Immature natural killer cell (primary cell): ENCODE measurements at places on chromosomes 4 and X.

DNA sequence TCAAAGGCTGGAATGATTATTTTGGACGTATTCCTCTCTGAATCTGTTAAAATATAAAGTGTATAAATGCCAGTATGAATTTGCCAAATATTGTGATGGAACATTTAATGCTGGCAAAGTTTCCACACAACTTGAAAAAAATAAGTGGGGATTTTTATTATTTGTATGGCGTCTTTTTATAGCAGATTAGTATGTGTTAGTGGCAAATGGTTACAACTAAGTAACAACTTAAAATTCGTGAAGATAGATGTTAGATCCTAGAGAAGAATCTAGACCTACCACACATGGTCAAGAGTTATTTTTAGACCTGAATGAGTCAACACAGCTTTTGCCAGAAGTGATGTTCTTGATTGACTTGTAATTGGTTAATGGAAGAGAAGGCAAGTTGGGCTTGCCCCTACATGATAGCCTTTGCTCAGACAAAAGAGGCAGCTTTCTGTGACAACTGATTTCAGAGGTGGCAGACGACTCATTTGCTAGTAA is 4.8 kb downstream of the CPE start:
- no peak for DNase-seq

- no peak for DNase-seq
These were observed 23.9 kb downstream of the MANBA start for GRCh38 chr4:102736636-102737549.

DNA sequence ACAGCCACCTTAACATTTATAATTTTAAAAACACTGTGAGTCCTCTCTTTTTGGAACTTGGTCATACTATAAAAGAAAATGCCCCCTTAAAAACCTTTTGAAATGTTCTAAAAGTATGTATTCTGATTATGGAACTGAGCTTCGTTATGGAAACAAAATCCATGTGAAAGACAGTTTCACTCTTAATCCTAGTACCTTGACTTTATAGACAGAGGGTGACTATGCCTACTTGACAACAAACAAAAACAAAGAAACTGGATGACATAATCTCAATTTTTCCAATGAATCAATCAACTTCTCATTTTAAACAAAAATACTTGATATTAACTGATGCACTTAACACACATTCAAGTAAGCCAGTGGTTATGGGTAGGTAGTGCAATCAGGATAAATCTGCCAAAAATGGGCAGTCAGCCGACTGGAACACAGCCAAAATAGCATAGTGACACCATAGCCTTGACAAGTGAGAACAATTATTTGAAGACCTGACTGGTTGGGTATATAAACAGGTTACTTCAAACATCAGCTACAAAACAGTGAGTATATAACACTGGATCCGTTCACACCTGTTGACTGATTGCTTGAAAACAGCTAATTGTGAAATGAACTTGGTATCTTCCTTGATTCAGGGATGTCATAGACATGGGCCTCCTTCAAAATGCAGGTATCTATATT is 265.5 kb downstream of the PPP3CA start:
- DNase-seq = no peak

GRCh38 chrX:10598540-10598939 is 21.8 kb downstream of the MID1 start:
- DNase-seq = no peak

- DNase-seq = no peak
These were observed 75.4 kb downstream of the FAM13A start for GRCh38 chr4:88981556-88981955.

- DNase-seq = no peak
These were observed 200.2 kb downstream of the LRBA start for GRCh38 chr4:150814873-150815272.

- DNase-seq = no peak
These were observed 98.4 kb upstream of the MAGEE2 start for GRCh38 chrX:75883446-75883845.

- no peak for DNase-seq
These were observed 10.2 kb upstream of the YIPF6 start for GRCh38 chrX:68488657-68489056.

DNA sequence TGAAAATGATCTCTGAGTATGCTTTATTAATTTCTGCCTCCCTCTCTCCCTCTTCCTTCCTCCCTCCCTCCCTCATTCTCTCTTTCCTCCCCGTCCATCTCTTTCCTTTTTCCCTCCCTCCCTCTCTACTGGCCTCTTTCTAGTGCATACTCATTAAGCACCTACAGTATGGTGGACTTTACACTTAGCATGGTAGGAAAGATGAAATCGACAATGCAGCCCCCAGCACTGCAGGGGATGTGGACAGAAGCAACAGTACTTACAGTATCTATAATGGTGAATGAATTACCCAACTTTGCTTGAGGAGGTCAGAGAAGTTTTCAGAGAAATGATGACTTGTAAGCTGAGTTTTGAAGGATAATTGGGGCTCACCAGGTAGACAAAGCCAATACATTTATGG is 143.8 kb upstream of the RPS6KA3 start:
- no peak for DNase-seq

GRCh38 chr4:1237981-1238675 is 10.8 kb downstream of the CTBP1 start:
- no peak for DNase-seq

DNA sequence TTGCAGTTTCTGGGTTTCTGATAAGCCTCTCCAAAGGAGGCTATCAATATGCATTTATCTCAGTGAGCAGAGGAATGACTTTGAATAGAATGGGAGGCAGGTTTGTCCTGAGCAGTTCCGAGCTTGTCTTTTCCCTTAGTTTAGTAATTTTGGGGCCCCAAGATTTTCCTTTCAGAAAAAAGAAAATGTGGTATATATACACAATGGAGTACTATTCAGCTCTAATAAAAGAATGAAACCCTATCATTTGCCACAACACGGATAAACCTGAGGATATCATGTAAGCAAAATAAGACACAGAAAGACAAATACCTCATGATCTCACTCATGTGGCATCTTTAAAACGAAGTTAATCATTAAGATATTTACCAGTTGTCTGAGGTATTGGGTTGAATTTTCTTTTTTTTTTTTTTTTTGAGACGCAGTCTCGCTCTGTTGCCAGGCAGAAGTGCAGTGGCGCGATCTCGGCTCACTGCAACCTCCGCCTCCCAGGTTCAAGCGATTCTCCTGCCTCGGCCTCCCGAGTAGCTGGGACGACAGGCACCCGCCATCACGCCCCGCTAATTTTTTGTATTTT is 540 bp downstream of the ZNF721 start:
- no peak for DNase-seq

GRCh38 chrX:44690129-44690528 is 147.5 kb upstream of the FUNDC1 start:
- DNase-seq = no peak

- no peak for DNase-seq
These were observed 12.4 kb downstream of the SMIM14 start for GRCh38 chr4:39626261-39626660.

GRCh38 chr4:170872794-170873193 is 783.0 kb upstream of the AADAT start:
- DNase-seq = no peak
